ENCODE measurements at places on chromosomes 5 and 9.

GRCh38 chr5:5164163-5164562 lies 24.0 kb downstream of the ADAMTS16 start:
- DNase-seq, result no peak

- DNase-seq, result no peak
Measured at GRCh38 chr9:11902610-11903009, 790.6 kb upstream of the TYRP1 start.

DNA sequence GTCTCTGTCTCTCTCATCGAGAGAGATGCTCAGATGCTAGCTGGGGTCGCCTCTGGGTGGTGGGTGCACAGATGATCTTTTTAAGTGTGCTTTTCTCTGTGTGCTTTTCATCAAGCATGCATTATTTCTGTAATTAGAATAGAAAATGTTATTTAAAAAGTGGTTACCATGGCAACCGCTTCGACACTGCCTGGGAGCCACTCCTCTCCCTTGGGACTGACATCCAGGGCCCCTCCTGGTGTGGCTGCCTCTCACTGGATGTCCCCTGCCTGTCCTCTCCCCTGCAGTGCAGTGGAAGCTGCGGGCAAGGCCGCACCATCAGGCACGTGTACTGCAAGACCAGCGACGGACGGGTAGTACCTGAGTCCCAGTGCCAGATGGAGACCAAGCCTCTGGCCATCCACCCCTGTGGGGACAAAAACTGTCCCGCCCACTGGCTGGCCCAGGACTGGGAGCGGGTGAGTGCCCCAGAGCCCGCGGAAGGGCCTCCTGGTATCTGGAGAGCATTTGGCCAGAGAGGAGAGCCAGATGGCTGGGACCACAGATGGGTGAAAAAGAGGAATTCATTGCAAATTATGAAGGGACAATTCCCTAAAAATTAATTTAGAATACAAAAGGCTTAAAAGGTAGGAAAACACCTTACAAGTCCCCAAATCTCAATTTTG lies 34.7 kb downstream of the ADAMTSL2 start:
- DNase-seq, result no peak

DNA sequence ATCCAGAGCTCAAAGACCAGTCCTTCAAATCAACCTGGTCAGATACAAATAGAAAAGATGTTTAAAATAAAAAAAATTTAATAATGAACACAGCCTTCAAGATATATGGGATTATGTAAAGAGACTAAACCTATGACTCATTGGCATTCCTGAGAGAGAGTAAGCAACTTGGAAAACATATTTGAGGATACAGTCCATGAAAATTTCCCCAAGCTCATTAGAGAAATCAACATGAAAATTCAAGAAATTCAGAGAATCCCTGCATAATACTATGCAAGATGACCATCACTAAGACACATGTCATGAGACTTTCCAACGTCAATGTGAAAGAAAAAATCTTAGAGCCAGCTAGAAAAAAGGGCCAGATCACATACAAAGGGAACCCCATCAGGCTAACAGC lies 512.9 kb upstream of the PTGER4 start:
- DNase-seq, result no peak

- DNase-seq, result peak; percentile 70
Measured at GRCh38 chr9:21995006-21995665, 545 bp downstream of the CDKN2B-AS1 start.

DNA sequence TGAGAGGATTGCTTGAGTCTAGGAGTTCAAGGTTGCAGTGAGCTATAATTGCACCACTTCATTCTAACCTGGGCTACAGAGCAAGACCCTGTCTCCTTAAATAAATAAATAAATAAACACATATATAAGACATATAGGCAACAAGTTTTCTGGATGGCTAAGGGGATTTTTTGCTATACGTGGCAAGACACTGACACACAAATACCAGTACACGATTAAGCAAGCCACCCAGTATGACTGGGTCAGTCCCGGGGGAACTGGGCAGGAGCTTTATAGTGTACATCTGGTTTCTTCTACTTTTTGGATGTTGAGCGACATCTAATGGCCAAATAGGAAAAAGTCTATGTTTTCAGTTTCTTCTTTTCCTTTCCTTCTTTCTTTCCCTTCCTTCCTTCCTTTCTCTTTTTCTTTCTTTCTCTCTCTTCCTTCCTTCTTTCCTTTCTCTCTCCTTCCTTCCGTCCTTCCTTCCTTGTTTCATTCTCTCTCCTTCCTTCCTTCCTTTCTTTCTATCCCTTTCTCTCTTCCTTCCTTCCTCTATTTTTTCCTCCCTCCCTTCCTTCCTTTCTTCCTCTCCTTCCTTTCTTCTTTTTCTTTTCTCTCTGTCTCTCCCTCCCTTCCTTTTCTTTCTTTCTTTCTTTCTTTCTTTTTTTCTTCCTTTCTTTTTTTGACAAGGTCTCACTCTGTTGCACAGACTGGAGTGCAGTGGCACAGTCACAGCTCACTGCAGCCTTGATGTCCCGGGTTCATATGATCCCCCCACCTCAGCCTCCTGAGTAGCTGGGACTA lies 47.0 kb upstream of the PLIN2 start:
- DNase-seq, result peak; percentile 44

DNA sequence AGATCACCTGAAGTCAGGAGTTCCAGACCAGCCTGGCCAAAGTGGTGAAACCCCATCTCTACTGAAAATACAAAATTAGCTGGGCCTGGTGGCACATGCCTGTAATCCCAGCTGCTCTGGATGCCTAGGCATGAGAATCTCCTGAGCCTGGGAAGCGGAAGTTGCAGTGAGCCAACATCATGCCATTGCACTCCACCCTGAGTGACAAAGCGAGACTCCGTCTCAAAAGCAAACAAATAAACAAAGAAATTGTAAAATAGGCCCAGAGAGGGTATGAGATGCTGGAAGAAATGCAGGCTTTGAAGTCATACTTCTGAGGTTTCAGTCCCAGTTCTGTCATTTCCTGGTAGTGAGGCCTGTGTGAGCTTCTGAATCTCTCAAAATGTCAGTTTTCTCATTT lies 5.3 kb upstream of the ARHGEF37 start:
- DNase-seq, result no peak

- DNase-seq, result no peak
Measured at GRCh38 chr5:181163487-181164075, 16.2 kb downstream of the OR2V2 start.

DNA sequence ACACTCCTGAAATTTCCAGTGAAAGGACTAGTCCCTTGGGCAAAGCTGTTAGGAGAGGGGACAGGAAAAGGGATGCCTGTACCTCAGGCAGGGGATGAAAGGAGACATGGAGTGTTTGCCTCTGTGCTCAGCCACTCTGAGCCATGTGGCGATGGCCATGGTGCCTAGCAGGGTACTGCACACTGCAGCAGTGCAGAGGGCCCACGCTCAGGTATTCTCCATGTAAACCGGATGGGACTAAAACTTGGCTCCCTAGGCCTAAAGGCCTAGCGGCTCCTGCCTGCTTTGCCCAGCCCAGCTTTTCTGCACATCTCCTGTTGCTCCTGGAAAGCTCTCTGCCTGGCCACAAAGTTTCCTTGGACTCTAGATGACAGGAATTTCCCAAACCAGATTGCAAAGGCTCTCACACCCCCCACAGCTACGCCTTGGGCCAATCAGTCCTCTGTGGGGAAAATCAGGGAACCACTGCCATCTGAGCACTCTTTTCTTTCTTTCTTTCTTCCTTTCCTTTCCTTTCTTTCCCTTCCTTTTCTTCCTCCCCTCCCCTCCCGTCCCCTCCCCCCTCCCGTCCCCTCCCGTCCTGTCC lies 44.3 kb downstream of the HABP4 start:
- DNase-seq, result no peak

- no peak for DNase-seq
Measured at GRCh38 chr5:151093476-151093889, 12.6 kb upstream of the TNIP1 start.

GRCh38 chr5:117623042-117623805 lies 1048.6 kb upstream of the SEMA6A start:
- DNase-seq, result no peak

DNA sequence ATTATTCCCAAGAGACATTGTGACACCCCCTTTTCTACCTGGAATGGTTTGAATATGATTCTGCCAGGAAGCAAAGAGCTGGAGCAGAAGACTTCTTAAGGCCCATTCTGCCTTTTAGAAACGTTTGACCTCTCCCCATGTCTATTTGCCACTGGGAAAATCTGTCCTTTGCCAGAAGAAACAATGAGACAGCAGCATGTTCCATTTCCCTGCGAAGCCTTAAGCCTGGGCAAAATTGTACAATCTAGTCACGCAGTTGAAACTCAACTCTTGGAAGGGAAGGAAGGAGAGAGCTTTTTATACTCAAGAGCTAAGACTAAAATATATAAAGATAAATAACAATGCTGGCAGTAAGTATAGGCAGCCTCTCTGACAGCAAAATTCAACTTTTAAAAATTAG lies 22.1 kb upstream of the SPOCK1 start:
- DNase-seq, result no peak

DNA sequence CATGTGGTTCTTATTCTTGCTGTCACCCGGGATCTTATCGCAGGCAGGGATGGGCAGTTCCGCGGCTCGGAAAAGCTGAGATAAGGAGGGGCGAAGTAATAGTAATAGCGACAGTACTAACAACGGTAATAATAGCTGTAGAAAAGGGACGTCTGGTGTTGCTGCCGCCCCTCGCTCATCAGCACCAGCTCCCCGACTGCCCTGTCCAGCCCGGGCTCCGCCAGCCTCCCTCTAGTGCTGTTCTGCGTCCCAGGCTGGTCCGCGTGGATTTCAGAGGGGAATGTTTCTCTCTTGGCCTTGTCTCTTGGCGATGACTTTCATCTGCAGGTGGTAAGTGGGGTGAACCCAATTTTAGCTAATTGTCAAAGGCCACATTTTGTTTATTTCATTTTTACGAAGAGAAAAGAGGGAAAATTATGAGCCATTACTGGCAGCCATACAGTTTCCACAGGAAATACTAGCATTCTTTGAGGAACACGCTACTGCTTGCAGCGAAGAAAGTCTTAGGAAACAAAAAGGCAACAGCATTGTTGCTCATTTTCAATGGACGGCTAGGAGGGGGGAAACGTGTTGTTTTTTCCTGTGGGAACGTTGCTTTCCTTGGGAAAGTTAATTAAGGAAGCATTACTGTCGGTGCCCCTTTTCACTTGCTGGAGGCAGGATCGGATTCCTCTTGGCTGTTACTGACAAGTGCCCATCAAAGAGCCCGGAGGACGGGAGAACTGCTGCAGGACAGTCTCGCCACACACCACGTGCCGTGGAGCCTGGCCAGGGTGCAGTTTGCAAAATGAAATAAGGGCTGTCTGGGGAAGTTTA lies 762 bp downstream of the SNCAIP start:
- DNase-seq, result peak; percentile 46

DNA sequence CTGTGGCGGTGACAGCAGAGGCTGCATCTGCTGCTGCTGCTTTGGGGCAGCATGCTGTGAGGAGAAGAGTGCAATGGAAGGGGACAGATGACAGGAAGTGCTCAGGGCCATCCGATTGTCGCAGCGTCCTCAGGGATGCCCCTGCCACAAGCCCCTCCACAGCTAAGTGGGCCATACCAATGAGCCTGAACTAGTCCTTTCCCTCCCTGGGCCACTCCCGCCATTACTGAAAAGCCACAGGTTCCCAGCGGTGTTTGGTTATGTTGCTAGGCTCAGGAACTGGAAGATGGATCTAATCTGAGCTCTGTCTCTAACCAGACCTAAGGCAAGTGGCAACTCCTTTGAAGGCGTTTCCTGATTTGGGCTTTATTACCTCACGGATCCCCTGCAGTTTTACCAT lies 109.2 kb downstream of the GAPVD1 start:
- no peak for DNase-seq

GRCh38 chr5:167765352-167765751 lies 526.1 kb upstream of the WWC1 start:
- DNase-seq, result no peak

- DNase-seq, result no peak
Measured at GRCh38 chr5:16787278-16787677, 148.8 kb downstream of the MYO10 start.

- DNase-seq, result no peak
Measured at GRCh38 chr5:2802693-2803365, 51.4 kb upstream of the IRX2 start.

DNA sequence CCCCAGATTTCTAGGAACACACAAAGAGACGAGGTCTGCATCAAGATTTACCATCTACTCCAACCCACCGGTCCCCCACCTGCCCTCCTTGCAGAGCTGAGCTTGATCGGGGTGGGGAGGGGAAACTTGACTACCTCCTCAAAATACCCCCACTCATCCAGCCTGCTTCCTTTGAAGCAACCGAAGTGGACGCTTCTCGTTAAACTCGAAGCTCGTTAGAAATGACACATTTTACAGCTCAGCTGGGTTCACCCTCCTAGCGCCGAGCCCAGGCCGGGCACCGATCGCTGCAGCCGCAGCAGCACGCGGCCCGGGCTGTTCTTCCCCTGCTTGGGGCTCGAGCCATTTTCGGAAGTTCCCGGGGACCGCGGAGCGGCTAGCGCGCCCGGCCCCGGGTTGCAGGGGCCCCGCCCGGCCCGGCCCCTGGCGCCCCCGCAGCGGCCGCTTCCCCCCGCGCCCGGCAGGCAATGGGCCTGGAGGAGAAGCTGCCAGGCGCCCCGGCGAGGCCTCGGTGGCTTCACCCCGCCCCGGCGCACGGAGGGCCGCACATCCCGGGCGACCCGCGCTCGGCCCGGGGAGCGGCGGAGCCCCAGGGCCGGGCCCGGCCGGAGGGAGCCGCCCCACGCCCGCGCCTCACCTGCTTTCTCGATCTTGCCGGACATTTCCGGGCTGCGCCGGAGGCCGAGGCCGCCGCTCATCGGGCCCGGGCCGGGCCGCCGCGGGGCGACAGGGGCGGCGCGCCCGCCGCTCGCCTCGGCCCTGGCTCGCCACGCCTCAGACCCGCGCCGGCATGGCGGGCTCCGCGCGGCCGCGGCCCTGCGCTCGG lies 530 bp downstream of the RAPGEF1 start:
- DNase-seq, result peak; percentile 53

DNA sequence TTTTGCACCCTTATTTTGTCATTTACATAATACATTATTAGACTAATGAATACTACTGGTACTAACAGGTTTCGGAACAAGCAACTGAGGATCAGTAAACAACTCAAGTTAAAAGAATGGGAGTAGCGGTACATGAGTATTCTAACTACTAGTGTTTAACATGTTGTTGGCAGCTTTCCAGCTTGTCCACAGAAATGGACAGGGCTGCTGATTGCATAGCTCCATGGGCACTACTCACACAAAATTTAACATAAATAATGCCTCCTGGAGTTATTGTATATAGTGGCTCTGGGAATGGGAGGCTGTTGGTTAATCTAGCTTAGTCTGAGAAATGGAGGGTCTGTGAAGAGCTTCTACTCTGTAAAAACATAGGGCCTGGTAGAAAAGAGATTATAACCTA lies 6.7 kb downstream of the NCBP1 start:
- no peak for DNase-seq

Data from nephron progenitor cell (in vitro differentiated cells).